ENCODE measurements at places on chromosomes 11 and 22.

DNA sequence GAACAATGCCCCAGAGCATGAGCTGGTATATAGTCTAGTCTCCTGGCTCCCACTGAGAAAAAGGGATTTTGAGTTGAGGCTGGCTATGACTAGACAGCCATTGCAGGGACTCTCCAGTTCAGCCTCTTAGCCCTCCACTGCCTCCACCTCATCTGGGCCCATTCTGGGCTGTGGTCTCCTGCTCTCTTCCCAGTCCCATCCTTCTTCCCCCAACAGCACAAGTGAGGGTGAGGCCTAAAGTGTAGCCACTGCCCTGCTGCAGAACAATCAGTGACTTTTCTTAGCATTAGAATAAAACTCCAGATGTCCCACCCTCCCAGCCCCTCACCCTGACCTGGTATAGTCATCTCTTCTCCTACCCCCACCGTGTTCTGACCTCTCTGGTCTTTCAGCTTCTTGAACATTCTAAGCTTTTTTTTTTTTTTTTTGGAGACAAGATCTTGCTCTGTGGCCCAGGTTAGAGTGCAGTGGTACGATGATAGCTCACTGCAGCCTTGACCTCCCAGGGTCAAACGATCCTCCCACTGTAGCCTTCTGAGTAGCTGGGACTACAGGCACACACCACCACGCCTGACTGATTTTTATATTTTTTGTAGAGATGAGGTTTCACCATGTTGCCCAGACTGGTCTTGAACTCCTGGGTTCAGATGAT, 4.3 kb downstream of the MED15 start:
- DNase-seq = no peak

GRCh38 chr11:117914991-117915618, 14.1 kb downstream of the TMPRSS13 start:
- DNase-seq = no peak

DNA sequence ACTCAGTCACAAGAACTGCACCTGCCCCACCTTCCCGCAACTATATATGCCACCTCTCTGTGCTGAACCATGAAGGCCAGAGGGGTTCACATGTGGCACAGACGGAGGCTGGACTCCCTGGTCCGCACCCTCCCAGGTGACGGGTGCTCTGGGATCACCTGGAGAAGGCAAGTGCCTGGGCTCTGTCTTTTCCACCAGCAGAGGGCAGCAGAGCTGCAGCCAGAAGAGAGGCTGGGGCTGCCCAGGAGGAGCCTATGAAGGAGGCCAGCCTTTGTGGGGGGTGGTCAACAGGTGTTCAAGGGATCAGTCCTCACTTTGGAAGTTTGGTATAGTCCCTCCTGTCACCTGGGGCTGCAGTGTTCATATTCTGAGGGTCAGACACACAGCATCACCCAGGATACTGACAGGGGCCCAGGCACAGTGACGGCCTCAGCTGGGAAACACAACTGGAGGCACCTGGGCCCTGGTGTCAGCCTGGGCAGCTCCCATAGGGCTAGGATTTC, 39.2 kb upstream of the IGLL5 start:
- DNase-seq = peak; percentile 1

GRCh38 chr11:86678823-86679222, 6.4 kb upstream of the ME3 start:
- peak; percentile 77 for DNase-seq

GRCh38 chr22:33969045-33969444, 48.8 kb upstream of the LARGE1 start:
- DNase-seq = no peak

DNA sequence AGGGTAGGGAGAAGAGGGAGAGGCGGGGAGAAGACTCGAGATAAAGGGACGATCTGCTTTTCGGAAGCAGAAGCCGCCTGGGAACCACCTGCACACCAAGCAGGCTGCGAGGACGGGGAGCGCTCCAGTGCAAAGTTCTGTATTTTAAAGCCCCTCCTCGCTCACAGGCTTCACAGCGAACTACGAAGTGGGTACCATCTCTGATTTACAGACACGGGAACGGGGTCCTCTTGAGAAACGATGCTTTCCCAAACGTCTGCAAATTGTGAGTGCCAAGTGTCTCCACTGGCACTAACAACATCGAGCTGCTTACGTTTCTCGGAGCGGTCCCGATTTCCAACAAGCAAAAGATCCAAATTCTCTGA, 700 bp upstream of the STX3 start:
- no peak for DNase-seq
